CD8-positive, alpha-beta memory T cell (primary cell): ENCODE measurements at places on chromosomes 11 and 22. TPM values are rescaled to one million over a fixed set of nuclear protein-coding genes. Genes with fewer than 3 reads are reported as not detected.
A peak's percentile ranks its signal among the peaks of the same experiment; 100 is the strongest.

DNA sequence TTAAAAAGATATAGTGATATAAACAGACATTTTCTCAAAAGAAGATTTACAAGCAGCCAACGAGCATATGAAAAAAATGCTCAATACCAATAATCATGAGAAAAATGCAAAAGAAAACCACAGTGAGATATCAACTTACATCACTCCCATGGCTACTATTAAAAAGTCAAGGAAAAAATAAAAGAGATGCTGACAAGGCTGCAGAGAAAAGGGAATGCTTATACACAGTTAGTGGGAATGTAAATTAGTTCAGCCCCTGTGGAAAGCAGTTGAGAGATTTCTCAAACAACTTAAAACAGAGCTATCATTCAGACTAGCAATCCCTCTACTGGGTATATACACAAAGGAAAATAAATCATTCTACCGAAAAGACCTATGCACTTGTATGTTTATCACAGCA is 97.1 kb upstream of the CARD18 start:
- DNase-seq: no peak

CLTCL1 gene
- 0.88 TPM for total RNA-seq

DNA sequence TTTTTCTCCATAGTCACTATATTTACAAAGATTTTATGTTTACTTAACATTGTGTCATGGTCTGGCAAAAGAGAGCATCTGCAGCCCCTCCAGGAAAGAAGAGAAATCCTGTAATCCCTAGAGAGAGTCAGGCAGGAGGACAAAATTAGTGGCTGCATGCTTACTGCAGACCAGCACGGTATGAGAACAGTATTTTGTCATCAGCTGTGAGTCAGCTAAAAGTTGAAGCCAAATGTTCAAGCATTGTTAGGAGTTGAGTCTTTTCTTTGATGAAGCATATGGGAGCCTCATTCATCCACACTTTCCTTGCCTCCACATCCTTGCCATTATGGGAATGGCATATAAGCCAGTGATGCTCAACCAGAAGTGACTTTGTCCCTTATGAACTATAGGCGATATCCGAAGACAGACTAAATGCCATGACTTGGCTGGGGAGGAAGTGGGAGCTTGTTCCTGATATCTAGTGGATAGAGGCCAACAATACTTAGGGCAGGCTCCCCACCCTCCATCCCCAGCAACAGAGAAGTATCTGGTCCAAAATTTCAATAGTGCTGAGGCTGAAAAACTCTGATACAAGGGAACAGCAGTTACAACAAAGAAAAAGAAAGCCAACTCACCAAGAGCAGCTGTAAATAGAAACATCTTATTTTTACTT is 112.0 kb upstream of the OR5AK2 start:
- DNase-seq: no peak

CRYBB2 gene
- not detected for total RNA-seq

SCUBE1 gene
- total RNA-seq: 0.07 TPM

MIOX gene
- total RNA-seq: not detected

DNA sequence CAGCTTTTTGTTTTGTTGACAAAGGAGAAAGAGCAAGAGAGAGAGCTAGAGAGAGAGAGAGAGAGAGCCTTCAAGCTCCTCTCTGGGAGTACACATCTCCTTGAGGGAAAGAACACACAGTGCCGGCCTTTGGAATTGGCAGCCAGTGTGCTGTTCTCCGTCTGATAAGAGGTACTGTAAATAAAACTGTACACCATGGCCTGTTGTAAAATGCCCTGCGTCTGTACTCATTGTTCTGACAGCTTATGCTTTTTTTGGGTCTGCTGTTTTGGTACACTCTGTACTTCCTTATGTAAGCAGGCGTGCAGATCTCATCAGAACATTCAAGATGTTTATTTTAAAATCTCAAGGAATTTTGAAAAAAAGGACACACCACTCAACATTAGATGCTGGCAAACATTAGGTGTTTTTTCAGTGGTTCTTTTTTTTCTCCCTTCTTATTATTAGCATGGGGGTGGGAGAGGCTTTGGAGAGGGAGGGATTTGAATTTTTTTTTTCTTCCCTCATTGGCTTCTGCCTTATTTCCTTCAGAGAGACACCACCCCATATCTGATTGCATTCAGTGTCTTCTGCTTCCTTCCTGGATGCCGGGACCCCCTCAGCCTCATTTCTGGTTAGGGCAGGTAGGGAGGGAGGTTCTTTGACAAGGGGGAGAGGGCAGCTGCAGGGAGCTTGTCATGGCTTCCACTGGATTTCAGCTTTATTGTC is 116.8 kb upstream of the NNMT start:
- no peak for DNase-seq

DNA sequence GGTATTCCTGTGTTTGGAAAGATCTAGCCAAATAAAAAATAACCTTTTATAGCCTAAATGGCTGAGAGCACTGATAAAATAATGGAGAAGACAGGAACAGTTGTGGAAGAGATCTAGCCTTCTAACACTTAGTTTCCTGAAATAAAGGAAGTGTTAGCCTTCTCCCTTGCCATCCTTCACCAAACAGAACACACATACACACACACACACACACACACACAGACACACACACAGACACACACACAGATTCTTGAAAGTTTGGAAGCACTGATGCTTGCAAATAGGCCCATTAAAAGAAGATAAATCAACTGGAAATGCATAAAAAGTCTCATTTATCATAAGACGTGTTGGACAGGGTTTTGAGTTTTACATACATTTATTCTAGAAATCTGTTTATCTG is 37.5 kb downstream of the KIRREL3 start:
- DNase-seq: no peak

PKDREJ gene
- not detected for total RNA-seq

GRCh38 chr11:119571311-119571710 is 148.3 kb upstream of the THY1 start:
- DNase-seq: no peak

- DNase-seq: no peak
These were observed 3.3 kb downstream of the SCGB1D2 start for GRCh38 chr11:62245271-62245753.

- no peak for DNase-seq
These were observed 41.4 kb upstream of the PHF21A start for GRCh38 chr11:46162700-46163099.

DNA sequence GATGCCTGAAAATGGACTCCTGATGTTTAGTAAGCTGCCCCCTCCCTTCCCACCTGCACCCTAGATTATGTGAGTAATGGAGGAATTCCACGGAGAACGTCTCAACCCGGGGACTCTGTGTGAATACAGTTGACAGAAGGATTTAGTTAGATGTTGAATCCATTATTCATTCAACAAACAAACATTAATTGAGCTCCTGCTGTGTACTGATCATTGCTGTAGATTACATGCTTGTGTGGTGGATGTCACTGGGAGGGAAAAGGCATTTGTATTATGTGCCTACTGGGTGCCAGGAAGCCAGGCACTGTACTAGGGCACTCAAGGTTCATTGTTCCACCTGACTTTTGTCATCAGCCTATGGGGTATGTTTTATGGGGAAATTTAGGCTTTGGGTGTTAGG is 22.9 kb upstream of the CRYBB3 start:
- no peak for DNase-seq

- peak; percentile 50 for DNase-seq
These were observed 582 bp downstream of the SREBF2 start for GRCh38 chr22:41833369-41834004.

DNA sequence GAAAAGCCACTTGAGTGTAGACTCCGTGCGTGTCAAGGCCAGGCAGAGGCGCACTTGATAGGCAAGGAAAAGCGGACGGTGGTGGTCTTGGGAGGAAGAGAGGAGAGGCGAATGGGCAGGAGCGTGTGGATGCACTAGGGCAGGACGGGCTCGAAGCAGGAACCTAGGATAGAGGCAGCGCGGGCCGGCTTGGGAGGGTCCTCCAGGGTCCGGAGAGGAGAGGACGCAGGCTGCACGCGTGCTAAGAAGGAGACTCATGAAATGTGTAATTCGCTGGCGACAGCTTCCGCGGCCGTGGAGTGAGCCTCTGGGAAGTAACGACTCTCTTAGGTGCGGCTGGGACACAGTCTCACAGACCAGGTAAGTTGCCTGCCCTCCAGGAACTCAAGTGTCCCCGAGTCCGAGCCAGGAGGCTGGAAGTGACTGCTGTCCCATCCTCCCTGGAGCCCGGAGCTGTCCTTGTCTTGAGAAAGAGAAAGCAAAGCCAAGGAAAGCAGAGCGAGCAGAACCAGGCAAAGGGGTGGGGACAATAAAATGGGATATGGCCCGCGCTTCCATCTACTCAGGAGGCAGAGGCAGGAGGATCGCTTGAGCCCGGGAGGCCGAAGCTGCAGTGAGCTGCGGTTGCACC is 874 bp upstream of the IL17RA start:
- DNase-seq: no peak

DNA sequence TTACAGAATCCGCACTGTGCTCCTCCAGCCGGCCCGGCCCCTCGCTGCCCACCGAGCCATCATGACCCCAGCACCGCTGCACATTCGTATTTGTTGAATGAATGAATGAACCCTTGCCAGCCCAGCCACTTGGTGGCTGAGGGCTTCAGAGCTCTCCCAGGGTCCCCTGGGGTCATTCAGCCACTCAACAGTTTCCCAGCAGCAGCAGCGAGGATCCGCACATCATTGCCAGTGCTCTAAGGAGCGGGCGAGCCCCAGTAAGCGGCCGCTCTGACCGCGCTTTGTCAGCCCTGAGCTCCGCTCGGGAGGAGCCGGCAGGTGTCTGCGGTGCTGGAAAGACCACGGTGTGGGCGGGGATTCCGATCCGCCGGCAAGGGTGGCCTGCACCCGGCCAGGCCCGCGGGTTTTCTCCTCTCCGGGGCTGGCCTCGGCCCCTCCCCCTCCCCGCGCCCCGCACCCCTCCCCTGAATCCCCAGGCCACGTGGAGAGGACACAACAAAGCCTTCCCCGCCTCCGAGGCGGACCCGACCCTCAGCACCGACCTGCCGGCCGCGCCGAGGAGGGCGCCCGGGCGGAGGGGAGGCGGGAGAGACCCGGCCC is 563 bp downstream of the BID start:
- DNase-seq: peak; percentile 59

OVOL1 gene
- not detected for total RNA-seq

DNA sequence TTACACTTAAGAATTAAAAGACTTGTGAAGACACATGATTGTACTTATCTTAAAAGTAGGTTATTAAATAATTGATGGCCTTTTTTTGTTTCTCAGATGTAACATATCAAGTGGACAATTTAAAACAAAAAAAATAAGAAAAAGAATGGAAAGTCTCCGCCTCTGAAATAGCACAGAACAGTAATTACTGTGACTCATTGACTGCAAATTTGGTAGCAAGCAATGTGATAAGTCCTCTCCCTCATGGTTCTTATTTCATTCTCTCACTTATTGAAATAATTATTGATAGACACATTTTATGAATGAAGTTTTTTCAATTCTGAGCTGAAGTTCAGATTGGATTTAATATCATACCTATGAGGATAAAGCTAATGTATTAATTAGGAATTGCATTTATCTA is 717.9 kb upstream of the LUZP2 start:
- DNase-seq: no peak

DNA sequence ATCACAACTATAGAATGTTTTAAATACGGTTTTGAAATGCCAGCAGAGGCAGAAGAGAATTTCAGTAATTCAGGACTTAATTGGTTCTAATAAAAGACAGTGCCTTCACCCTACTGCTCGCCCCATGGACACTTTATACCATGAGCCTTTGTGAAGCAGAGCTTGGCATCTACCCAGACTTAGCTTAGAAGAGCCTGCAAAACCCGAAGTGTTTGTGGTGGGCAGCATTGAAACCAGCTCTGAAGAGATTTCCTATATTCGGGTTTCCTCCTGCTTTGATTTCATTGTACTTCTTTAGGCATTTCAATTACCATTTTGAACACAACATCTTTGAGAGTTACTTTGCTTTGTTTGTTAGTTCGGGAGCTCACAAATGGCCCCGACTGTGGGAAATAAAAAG is 185.1 kb upstream of the MTNR1B start:
- DNase-seq: no peak

DNA sequence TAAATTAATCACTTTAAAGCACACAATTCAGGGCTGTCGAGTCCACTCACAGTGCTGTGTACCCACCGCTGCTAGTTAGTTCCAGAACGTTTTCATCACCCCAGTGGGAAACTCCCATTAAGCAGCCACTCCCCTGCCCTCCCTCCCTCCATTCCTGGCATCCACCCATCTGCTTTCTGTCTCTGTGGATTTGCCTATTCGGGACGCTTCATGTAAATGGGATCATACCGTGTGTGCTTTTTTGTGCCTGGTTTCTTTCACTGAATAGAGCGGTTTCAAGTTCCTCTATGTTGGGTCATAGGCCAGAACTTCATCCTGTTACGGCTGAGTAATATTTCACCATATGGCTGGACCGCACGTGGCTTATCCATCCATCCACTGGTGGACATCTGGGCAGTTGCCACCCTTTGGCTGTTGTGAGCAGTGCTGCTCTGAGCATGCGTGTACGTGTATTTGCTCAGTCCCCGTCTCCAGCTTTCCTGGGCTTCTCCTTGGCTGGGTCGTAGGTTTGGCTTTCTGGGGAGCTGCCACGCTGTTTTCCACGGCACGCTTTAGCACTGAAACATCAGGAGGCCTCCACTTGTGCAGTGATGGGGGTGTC is 30.1 kb downstream of the ARHGAP8 start:
- DNase-seq: no peak

SYCE3 gene
- total RNA-seq: not detected

DNA sequence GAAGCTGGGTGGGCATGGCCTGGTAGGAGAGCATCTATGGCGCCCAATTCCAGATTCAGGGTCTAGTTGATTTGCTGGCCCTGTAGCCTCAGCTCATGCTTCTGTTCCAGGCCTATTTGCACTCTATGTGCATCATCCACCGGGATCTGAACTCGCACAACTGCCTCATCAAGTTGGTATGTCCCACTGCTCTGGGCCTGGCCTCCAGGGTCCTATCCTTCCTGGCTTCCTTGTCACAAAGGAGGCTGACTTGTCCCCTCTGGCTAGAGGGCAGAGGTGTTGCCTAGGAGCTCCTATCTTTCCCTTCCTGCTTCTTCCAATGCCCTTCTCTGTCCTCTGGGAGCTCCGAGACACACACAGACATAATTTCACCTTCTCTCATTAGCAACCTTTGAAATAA is 21.3 kb downstream of the PIK3IP1 start:
- DNase-seq: no peak

API5 gene
- 188 TPM for total RNA-seq

DNA sequence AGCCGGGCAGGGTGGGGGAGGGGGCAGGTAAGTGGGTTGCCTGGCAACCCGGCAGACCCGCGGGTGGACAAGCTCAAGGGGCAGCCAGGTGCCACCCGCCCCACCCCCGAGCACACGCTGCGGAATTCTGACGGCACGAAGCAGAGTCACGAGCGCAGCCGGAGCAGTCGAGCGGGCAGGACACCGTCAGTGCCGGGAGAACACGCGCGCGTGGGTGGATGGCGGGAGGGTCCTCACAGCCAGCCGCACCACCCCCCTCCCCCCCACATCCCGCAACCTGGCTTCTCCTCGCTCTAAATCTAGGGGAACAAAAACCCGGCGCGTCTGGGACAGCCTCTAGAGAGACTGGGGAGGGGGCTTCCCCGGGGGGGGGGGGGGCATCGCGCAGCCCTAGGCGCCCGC is 133.1 kb upstream of the HSD17B12 start:
- no peak for DNase-seq

DNA sequence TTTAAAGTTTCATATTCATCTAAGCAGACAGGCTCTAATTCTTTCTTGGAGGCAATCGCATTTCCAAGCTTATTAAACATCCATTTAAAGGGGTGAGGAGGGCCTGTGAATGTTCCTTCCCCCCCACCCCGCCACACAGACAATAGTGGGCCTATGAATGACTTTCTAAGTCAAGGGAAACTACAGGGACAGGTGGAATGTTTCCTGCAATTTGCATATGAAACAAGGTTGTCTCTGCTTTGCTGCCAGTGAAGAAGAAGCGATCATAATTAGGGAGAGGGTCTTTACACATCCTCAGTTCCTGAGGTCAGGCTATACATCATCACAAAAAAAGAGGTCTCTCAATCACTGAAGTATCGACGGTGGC is 127.9 kb upstream of the OPCML start:
- DNase-seq: no peak

MAPK11 gene
- total RNA-seq: 12.8 TPM
